Ureter (tissue), 1 donor: ENCODE measurements at places on chromosomes 4 and X.

- no peak for DNase-seq
These were observed 5.7 kb downstream of the TRPC5OS start for GRCh38 chrX:111881715-111882114.

DNA sequence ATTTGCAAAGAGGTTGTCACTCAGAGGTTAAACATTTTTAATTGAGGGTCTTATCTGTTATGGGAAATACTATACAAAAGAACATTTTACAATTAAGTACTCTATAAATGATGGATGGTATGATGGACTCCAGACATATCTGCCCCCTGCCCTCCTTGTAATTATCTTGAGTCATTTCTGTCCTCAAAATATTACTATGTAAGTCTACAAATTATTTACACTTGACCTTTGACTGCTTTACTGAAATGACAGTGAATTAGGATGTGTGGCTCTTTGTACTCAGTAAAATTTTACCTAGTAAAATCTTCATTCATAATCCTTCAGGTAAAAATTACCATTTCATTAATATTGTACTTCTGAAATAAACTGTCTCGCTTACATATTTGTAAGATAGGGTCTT, 46.5 kb downstream of the USP9X start:
- no peak for DNase-seq

DNA sequence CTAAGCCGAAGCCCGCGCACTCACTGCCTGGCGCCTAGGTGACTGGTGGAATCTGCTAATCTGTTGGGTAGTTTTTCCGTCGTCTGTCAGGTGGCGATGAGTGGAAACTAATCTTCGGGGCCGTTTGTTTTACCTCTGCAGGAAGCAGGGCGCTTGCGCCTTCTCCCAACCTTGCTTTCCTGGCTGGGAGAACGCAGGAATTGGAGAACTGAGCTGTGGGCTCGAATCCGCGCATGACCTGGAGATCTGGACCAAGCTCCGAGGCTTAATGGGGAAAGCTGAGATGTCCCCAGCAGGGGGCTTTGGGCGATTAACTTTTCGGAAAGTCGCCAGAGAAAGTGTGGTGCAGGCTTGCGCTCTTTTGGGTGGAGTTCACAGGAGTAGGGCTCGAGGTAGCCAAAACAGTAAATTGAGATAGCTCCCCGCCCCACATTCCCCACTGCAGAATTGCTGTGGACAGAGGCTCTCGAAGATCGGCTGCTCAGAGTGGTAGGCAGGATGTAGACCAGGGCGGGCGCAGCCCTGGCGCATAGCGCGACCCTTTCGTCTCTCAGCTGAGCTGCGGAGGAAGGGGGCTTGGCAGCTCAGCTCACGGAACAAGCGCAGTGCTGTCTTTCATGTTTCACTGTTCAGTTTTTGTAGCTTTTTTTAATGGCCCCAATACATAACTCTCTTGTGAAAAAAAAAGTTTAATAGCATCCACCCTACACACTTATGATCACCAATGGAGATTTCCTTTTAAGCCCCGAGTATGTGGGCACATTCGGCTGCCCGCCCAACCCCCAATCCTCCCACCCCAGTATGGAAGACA, 2.7 kb upstream of the FGF5 start:
- DNase-seq = no peak

DNA sequence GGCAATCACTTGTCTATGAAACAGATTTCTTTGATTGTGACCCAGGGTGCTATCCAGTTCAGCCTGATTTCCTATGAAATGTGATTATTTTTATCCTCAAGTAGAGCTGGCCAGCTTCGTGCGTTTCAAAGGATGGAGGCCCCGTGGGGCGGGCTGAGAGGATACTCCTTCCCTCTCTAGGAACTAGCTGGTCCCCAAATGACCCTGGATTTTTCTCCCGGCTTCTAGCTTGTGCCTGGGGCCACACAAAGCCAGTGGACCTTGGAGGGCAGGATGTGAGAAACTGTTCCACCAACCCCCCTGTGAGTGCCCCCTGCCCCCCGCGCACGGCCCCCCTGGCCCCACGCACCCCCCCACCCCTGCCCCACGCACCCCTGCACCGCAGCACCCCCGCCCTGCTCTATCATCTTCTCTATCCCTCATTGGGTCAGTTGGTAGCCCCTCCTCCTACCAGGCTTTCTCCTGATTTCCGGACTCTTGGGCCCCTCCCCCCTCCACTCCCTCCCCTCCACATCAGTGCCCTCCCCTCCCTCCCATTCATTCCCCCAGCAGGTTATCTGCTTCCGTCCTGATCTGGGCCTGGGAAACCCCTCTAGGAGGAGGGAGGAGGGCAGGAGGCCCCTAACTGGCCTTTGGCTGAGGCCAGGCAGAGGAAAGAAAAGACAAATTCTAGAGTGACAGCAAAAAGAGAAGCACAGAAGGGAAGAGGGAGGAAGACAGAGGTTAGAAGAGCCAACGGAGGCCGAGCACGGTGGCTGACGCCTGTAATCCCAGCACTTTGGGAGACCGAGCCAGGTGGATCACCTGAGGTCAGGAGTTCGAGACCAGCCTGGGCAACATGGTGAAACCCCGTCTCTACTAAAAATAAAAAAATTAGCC, 3.3 kb downstream of the XPNPEP2 start:
- DNase-seq = no peak

GRCh38 chrX:15737959-15738902, at the start of gene CA5B:
CA5B (plus strand) TSS chrX:15738270; CDS start chrX:15750024, 11,754 bp downstream.
- peak; percentile 96 for DNase-seq

GRCh38 chrX:31057691-31058090, 14.2 kb downstream of the FTHL17 start:
- no peak for DNase-seq

GRCh38 chrX:101931136-101931487, 715 bp downstream of the ZMAT1 start:
- no peak for DNase-seq

- no peak for DNase-seq
These were observed 559.3 kb downstream of the RAB28 start for GRCh38 chr4:12924728-12925320.

DNA sequence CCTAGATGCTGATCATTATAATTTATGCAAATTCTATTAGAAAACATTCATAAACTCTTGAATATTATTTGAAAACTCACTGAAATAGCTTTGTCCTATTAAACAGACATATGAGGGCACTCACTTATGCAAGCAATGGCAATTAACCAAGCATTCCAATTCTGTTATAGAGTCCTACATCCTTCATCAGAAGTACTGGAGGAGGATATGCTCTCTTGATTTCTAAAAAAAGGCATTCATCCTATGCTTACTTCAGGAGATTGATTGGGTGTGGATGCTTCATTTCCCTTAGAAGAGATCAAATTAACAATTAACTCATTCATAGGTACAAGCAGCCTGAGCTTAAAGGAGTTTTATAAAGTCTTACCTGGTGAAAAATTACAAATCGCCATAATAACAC, 1317.2 kb downstream of the PCDH7 start:
- DNase-seq = no peak

- DNase-seq = no peak
These were observed 185.2 kb upstream of the CTSO start for GRCh38 chr4:156138781-156139280.

- DNase-seq = no peak
These were observed 111.9 kb downstream of the KDR start for GRCh38 chr4:55013431-55013955.
